ENCODE measurements at places on chromosomes 1 and 21.

GRCh38 chr1:14304381-14304865, 294.1 kb upstream of the KAZN start:
- H3K27ac ChIP-seq, result no peak overlapping the region
- H3K36me3 ChIP-seq, result no peaks in the 10 kb centered on the region
- H3K4me1 ChIP-seq, result no peaks in the 10 kb centered on the region
- no peak for DNase-seq

- H3K27me3 ChIP-seq, result no peaks in the 10 kb centered on the region
- H3K27ac ChIP-seq, result peak overlapping the region; percentile 88
- H3K36me3 ChIP-seq, result no peaks in the 10 kb centered on the region
Observed at GRCh38 chr21:37564341-37564923, 197.9 kb downstream of the DYRK1A start.

GRCh38 chr1:45033356-45033755, 21.3 kb downstream of the UROD start:
- no peaks in the 10 kb centered on the region for H3K4me1 ChIP-seq
- H3K4me3 ChIP-seq, result no peak overlapping the region
- H3K27me3 ChIP-seq, result no peaks in the 10 kb centered on the region

GRCh38 chr1:66535061-66535460, 1.1 kb downstream of the SGIP1 start:
- no peak for DNase-seq
- H3K27me3 ChIP-seq, result no peaks in the 10 kb centered on the region
- no peak overlapping the region for H3K27ac ChIP-seq
- peaks cover 18% of the 10 kb centered on the region for H3K4me1 ChIP-seq

- DNase-seq, result no peak
- H3K36me3 ChIP-seq, result no peaks in the 10 kb centered on the region
Observed at GRCh38 chr1:155940993-155941844, at the start of gene RXFP4. RXFP4 (plus strand) TSS chr1:155941638; CDS start chr1:155941710, 72 bp downstream.

- H3K4me1 ChIP-seq, result no peaks in the 10 kb centered on the region
- H3K27me3 ChIP-seq, result no peaks in the 10 kb centered on the region
- DNase-seq, result peak; percentile 47
- no peak overlapping the region for H3K4me3 ChIP-seq
Observed at GRCh38 chr1:110746644-110747259, 72.0 kb upstream of the KCNA3 start.

GRCh38 chr1:3360646-3361257, 93.7 kb upstream of the ARHGEF16 start:
- H3K4me3 ChIP-seq, result no peak overlapping the region
- peaks cover 30% of the 10 kb centered on the region for H3K4me1 ChIP-seq
- H3K36me3 ChIP-seq, result no peaks in the 10 kb centered on the region
- DNase-seq, result no peak
- H3K27ac ChIP-seq, result no peak overlapping the region

Measured in body of pancreas (tissue), 4 donors.